ENCODE measurements at places on chromosomes 5 and 9.

GRCh38 chr5:50766967-50767366, 100.5 kb downstream of the PARP8 start:
- no peak for DNase-seq

GRCh38 chr5:173198049-173198448, 37.0 kb downstream of the NKX2-5 start:
- no peak for DNase-seq

DNA sequence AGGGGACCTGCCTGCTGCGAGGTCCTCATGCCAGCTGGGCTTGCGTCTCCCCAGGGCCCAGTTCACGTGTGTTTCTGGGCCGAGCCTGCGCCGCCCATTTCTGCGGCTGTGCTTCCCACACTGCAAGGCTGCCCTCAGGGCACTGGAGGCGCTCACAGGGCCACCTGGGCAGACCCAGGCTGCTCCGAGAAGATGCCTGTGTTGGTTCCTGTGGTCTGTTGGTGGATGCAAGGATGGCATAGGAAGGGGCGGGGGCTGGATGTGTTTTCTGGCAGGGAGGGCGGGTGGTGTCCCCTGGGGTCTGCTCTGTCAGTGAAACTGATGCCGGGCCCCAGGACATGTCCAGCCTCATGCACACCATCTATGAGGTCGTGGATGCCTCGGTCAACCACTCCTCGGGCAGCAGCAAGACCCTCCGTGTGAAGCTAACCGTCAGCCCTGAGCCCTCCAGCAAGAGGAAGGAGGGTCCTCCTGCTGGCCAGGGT, 25.9 kb downstream of the NKD2 start:
- DNase-seq: no peak

- no peak for DNase-seq
These were observed 460.1 kb upstream of the TLE4 start for GRCh38 chr9:79111653-79112052.

- DNase-seq: no peak
These were observed 173.0 kb upstream of the PDE4D start for GRCh38 chr5:60066502-60066901.

DNA sequence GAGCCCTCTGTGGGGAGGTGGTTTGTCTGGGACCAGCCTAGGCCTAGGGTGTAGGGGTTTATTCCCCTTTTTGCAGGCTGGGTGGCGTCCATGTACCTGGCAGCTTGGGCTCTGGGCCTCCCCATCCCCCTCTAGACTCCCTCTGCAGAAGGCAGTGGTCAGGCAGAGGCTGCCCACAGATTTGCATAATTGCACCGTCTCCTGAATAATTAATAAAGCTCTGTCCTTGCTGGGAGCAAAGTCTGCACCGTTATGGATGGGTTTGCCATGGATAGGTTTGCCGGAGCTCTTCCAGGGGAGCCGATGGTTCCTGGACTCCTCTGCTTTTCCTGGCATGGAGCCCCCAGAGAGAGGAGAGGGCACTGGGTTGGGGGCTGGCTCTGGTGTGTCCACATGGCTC, 60.4 kb downstream of the DAB2IP start:
- no peak for DNase-seq

DNA sequence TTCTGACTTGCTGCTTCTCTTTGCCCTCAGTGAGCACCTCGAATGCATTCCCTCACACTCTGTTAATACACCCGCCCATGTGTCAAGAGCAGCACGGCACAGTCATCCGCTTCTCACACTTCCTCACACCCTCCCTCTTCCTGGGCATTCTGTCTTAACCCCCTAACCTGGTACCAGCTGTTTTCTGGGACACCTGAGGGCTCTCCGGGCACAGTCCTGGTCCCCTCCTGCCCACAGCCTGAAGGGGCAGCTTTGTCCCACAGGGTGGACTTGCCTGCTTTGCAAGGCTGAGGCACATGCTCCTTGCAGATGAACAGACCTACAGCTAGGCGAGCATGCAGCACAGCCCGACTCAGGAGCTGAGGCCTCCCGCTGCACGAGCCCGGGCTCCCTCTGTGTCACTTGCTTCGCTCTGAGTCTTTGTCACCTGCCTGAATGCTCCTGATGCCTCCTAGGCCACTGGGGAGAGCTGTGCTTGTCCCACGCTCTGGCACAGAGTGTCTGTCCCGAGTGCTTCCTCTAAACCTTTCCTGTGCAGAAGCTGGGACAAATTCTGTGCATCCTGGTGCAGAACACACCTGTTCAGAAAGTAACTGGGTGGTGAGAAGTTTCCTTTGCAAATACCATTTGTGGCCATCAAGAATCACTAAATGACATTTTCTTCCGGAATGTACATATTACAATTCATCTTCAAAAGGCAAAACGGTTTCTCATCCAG, 47.8 kb downstream of the AHRR start:
- DNase-seq: no peak

GRCh38 chr9:137319739-137320551, 17.9 kb upstream of the NRARP start:
- no peak for DNase-seq

GRCh38 chr5:5363045-5363444, 59.4 kb upstream of the ICE1 start:
- no peak for DNase-seq

GRCh38 chr9:103757062-103757461, 337.0 kb upstream of the SMC2 start:
- DNase-seq: no peak

- DNase-seq: no peak
These were observed 87.5 kb upstream of the SSBP2 start for GRCh38 chr5:81838307-81838906.

Measured in DMS153 (cell line).